AG10803 (cell line): ENCODE measurements at places on chromosomes 7 and 10.

DNA sequence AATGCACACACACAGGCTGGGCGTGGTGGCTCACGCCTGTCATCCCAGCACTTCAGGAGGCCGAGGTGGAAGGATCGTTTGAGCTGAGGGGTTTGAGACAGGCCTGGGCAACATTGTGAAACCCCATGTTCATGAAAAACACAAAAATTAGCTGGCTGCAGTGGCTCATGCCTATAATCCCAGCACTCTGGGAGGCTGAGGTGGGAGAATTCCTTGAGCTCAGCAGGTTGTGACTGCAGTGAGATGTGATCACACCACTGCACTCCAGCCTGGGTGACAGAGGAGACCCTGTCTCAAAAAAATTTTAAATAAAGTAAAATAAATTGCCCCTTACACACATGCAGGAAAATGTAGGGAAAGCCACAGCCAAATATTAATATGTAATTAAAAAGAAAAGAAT, 44.1 kb downstream of the RNF32 start:
- no peak for DNase-seq

DNA sequence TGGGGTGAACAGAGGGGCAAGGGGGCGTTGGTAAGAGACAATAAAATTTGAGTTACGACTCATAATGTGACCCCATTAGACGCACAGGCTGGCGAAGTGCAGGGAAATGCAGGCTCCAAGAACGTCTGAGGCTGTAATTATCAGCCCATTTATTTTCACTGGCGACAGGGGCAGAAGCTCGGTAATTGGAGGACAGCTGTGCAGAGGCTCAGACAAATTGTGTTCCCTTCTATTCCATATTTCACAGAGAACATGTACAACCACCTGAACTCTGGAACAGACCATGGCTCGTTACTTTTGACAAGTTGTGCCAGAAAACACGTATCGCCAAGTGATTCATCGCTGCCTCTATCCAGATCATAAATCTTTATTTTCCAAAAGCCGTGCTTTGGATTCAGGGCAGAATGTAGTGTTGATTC, 137.3 kb upstream of the FRMD4A start:
- no peak for DNase-seq

DNA sequence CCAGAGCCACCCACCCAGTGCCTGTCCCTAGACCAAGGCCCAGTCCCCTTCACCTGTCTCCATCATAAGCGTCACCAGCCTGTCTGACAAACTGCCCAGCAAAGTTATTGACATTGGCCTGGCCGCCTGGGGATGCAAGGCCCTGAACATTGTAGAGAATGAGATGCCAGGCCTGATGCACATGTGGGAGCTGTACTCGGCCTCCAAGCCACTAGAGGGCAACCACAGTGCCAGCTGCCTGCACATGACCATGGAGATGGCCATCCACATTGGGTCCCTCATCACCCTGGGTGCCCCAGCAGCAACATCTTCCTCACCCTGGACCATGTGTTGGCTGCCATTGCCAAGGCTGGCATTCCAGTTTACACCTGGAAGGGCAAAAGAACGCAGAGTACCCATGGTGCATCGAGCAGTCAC, 63.7 kb upstream of the ANTXRL start:
- no peak for DNase-seq

DNA sequence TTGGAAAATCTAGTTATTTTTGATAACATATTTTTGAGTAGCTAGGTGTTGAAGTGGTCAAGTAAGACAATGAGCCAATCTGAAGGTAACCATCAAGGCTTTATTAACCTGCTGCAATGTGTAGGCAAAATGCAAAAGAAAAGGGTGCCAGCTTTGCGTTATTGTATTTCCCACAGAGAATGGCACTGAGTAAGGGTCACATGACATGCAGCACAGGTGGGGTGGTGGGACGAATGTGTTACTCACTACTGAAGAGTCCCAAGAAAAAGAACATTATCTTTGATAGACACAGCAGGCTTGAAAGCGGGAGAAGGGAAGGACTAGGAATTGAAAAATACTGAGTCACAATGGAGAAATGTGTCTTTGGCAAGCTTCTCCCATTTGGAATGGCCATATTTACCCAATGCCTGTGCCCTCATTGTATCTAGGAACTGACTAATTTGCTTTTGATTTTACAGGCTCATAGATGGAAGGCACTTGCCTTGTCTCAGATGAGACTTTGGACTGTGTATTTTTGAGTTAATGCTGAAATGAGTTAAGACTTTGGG, 898.6 kb upstream of the POT1 start:
- DNase-seq = no peak

DNA sequence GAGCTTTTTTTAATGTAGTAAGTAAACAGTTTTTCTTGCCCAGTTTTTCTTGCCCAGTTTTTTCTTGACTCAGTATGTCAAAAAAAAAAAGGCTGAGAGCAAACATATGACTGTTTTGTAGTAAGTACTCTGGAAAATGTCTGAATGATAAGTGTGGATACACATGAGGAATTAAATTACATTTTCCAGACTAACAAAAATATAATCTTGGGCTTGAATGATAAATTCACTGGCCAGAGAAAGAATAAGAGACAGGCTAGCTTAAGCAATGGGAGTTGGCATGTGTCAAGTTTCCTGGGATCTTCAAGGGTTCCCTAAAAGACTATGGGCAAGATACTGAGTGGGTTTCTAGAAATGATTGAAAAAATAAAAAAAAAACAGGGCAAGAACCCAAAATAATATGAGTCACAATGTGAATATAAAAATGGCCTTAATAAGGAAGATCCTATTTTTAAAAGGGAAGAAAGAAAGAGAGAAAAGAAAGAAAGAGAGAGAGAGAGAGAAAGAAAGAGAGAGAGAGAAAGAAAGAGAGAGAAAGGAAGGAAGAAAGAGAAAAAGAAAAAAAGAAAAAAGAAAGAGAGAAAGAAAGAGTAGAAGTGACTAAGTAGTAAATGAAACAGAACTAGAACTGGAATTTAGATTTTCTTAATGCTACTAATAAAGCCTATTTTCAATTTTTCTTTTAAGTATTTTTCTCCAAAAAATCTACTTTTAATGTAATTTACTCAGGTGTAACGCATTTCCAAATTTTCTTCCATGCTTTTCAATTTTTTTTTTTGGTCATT, 60.2 kb downstream of the TFPI2 start:
- no peak for DNase-seq

GRCh38 chr7:147478796-147479195, 1111.8 kb upstream of the C7orf33 start:
- DNase-seq = peak; percentile 13

DNA sequence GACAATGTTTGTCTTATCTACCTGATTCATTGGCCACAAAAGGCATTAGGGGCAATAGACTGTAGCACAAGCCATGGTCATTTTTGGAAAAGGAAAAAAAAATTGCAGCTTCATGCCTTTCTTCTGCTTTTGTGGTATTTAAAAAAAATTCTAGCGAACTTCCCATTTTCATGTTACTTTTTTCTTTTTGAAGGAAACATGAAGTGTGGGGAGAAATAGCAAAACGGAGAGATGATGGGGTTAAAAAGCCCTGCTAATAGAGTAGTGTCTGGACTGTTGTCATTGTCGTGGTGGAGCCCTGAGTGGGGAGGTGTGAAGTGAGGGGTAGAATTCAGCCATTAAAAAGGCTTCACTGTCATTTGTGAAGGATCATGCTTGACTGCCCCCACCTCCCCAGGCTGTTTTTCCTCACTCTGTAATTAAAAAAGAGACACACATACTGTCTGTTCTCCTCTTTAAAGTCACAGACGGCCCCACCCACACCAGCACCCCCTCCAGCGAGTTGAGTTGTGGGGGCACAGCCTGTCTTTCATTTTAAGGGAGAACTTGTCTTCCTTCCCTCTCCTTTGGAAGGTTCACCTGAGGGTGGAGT, 272.4 kb downstream of the CREB5 start:
- no peak for DNase-seq

DNA sequence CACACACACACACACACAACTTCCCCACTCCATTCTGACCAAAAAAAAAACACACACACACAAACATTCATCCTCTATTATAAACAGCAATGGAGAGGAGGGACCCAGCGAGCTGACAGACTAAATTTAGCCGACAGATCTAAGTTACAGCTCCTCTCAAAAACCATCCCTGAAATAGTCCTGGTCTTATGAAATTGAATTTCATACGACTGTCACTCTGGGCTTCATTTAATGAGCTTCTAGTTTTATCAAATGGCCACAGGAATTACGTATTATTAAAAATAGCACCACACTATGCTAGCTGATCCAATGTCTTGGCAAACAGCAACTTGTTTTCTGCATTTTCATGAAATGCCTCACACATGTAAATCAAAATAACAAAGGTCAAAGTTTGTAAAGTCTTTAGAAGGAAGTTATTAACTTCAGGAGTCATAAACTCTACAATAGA, 131.3 kb upstream of the ASAH2 start:
- DNase-seq = peak; percentile 54

DNA sequence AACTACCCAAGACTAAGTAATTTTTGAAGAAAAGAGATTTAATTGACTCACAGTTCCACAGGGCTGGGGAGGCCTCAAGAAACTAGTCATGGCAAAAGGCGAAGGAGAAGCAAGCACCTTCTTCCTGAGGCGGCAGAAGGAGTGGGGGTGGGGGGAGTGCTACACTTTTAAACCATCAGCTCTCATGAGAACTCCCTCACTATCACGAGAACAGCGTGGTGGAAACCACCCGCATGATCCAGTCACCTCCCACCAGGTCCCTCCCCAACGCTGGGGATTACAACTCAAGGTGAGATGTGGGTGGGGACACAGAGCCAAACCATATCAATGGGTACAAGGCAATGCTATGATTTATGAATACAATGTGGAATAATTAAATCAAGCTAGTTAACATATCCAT, 241.9 kb downstream of the PTPRN2 start:
- DNase-seq = no peak

- peak; percentile 96 for DNase-seq
Measured at GRCh38 chr7:112450807-112451761, 824 bp downstream of the IFRD1 start.

DNA sequence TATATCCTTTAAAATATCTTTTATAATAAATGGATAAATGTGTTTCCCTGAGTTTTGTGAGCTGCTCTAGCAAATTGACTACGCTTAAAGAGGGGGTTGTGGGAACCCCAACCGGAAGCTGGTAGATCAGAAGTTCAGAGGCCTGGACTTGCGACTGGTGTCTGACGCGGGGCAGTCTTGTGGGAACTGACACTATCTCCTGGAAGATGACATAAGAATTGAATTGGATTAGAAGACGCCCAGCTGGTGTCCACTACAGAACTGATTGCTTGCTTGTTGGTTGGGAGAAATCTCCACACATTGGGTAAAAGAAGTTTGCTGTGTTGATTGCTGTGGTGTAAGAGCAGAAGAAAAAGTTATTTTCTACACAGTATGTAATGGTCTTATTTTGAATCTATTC, 51.1 kb upstream of the AHR start:
- no peak for DNase-seq

GRCh38 chr7:77330169-77330882, 85.8 kb downstream of the GSAP start:
- DNase-seq = peak; percentile 16

DNA sequence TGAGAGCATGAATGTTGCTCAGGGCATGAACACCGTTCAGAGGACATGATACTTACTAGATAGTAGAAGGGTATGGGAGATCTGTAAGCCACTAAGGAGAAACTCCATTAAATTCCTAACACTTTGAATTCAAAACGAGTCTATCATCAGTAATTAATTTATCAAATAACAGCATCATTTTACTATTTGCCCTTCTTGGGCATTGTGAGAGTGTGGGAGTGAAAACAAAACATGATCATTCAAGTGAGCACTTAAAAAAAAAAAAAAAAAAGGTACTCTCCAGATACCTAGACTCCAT, 20.5 kb upstream of the ASB15 start:
- DNase-seq = no peak

DNA sequence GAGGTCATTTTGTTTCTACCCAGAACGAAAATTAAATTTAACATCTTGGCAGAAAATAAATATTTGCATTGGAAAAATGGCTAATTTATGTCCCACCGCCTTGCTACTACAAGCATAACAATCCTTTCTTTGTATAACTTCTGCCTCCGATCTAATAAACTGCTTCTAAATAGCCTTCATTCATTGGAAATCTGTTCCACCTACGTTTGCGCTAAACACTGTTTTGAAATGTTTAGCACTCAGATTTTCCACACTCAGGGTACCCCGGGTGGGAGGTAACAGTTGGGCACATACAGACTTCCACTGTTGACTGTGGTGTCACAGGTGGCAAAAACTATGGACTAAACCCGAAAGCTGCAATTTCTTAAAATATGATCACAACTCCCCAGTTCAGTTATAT, 96.4 kb downstream of the FGFR2 start:
- DNase-seq = no peak

- no peak for DNase-seq
Measured at GRCh38 chr7:51075681-51076580, 240.7 kb downstream of the COBL start.

GRCh38 chr10:113709221-113709838, 29.6 kb downstream of the CASP7 start:
- DNase-seq = peak; percentile 67

GRCh38 chr7:36600869-36601530, 123.3 kb downstream of the AOAH start:
- no peak for DNase-seq

GRCh38 chr10:75291805-75292204, 56.0 kb upstream of the COMTD1 start:
- no peak for DNase-seq

- DNase-seq = peak; percentile 90
Measured at GRCh38 chr7:15755061-15755460, 68.6 kb upstream of the MEOX2 start.

- no peak for DNase-seq
Measured at GRCh38 chr10:96208271-96208670, 63.1 kb downstream of the BLNK start.

- no peak for DNase-seq
Measured at GRCh38 chr7:155170331-155170730, 100.2 kb downstream of the HTR5A start.

DNA sequence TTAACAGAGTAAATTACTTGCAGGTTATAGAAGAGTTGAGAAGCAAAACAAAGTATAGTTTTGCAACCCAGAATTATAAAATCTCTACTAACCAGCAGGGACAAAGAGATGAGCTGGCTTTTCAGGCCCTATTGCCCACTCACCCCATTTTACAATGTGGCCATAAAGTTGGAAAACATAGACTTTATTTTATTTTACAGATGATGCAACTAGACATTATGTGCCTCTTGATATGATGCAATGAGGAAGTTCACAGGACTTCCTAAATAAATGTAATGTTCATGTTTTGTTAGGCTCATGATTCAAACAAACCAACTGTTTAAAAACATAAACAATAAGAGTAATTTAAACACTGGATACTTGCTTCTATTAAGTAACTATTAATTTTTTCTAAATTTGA, 141.1 kb upstream of the WNT16 start:
- DNase-seq = peak; percentile 24
